Endodermal cell (in vitro differentiated cells): ENCODE measurements at places on chromosomes 5 and 9. TPM values are rescaled to one million over a fixed set of nuclear protein-coding genes. Genes with fewer than 3 reads are reported as not detected.
A peak's percentile ranks its signal among the peaks of the same experiment; 100 is the strongest.

DNA sequence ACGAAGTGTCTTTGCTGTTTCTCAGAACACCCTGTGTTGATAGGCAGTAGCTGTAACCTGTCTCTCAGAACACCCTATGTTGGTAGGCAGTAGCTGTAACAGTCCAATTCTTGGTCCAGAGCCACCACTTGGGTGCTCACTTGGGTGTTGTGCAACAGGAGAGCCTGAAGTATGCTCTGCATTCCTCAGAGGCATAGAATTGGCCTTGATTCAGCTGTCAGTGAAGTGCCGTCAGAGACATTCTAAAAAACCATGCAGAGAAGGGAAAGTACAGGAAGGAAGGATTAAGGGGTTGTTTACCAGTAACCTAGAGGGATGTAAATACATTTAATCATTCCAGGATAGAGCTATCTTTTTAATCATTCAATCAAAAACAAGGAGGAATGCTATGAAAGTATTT lies 231.2 kb downstream of the ARRDC3 start:
- H3K4me3 ChIP-seq, result no peak overlapping the region
- DNase-seq, result no peak
- no peaks in the 10 kb centered on the region for H3K27me3 ChIP-seq

- H3K36me3 ChIP-seq, result no peaks in the 10 kb centered on the region
- H3K4me3 ChIP-seq, result no peak overlapping the region
- no peaks in the 10 kb centered on the region for H3K27me3 ChIP-seq
- no peak for DNase-seq
Measured at GRCh38 chr9:82722561-82722960, 340.4 kb downstream of the RASEF start.

DNA sequence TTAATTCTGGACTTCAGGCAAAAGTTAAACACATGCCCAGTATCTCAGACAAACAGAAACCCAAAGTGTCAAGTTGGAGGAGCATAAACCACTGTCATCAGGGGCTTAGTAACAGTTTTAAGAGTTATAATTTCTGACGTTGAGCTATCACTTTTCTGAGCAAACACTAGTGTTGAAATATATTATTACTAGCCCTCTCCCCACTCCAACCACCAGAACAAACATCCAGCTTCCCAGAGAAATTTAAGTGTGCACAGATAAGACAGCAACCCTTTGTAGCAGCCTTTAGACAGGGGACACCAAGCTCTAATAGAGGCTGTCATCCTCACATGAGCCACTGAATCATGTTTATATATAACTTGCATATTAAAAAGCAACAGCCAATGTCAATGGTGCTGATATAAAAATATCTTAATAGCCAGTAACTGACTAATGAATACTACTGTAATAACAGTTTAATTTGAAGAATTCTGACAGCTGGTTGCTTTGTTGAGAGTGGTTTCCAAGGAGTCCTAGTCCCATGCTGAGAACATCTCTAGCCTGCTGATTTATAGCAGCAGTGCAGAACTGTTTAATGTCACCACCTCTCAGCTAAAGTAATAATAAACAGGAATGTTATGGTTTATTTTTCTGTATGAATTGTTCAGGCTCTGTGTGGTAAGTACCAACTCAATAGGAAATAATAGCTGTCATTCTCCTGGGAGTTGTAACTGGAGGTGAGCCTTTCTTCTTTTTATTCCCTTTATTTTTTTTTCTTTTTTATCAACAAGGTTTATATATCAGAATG lies 528.7 kb upstream of the ZNF608 start:
- no peaks in the 10 kb centered on the region for H3K27me3 ChIP-seq
- H3K4me3 ChIP-seq, result no peak overlapping the region
- H3K27ac ChIP-seq, result peak overlapping the region; percentile 15
- DNase-seq, result no peak
- H3K36me3 ChIP-seq, result no peaks in the 10 kb centered on the region

PDGFRB gene
- 5.4 and 6.5 TPM in 2 replicates for total RNA-seq

DNA sequence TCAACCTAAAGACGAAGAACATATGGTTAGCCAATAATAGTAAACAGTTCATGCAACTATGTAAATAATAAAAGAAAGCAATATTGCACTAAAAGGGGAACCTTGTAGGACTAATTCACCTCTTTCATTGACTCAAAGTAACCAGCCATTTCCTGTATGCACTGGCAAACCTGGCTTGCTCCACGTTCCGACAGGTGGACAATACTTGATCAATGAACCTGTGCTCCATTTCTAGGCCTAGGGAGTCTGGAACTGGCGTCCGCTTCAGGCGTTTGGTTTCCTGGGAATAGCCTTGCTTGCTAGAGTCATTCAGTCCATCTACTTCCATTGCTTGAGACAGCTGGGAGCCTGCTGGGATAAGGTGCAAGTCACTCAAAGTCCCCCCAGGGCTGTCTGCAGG lies 41.6 kb downstream of the PTAR1 start:
- no peaks in the 10 kb centered on the region for H3K27me3 ChIP-seq
- DNase-seq, result no peak
- no peaks in the 10 kb centered on the region for H3K4me1 ChIP-seq

C5 gene
- total RNA-seq, result 91.6 to 103 TPM (median 96.6 TPM) in 3 replicates

SLC6A18 gene
- total RNA-seq, result not detected in 3 replicates

GRCh38 chr5:110852053-110852452 lies 113.2 kb downstream of the SLC25A46 start:
- no peaks in the 10 kb centered on the region for H3K4me1 ChIP-seq
- no peak overlapping the region for H3K4me3 ChIP-seq
- DNase-seq, result no peak

DNA sequence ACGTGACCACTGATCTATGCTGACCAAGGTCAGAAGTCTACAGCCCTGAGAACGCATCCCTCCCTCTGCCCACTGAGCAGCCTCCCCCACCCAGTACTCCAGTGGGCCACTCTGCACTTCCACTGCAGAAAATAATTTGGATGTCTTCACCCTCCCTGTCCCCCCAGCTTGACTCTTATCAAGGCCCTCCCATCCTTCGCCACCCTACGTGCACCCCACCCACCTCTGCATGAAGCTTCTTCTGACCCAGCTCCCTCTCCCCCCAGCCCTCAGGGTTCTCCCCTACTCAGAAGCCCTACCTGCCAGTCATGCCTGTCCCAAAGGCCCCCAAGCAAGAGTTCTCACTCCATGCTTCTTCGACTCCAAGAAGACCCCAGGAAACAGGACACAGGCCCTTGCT lies 138.5 kb upstream of the FSTL4 start:
- DNase-seq, result no peak
- no peak overlapping the region for H3K4me3 ChIP-seq
- no peak overlapping the region for H3K27ac ChIP-seq
- H3K36me3 ChIP-seq, result no peaks in the 10 kb centered on the region
- peaks cover 4% of the 10 kb centered on the region for H3K4me1 ChIP-seq

SCGB3A2 gene
- 1.1 to 1.8 TPM (median 1.3 TPM) in 3 replicates for total RNA-seq

GRCh38 chr9:4866239-4866969 lies 73.7 kb downstream of the RCL1 start:
- no peak for DNase-seq
- no peaks in the 10 kb centered on the region for H3K27me3 ChIP-seq
- H3K36me3 ChIP-seq, result peaks cover 4% of the 10 kb centered on the region

DNA sequence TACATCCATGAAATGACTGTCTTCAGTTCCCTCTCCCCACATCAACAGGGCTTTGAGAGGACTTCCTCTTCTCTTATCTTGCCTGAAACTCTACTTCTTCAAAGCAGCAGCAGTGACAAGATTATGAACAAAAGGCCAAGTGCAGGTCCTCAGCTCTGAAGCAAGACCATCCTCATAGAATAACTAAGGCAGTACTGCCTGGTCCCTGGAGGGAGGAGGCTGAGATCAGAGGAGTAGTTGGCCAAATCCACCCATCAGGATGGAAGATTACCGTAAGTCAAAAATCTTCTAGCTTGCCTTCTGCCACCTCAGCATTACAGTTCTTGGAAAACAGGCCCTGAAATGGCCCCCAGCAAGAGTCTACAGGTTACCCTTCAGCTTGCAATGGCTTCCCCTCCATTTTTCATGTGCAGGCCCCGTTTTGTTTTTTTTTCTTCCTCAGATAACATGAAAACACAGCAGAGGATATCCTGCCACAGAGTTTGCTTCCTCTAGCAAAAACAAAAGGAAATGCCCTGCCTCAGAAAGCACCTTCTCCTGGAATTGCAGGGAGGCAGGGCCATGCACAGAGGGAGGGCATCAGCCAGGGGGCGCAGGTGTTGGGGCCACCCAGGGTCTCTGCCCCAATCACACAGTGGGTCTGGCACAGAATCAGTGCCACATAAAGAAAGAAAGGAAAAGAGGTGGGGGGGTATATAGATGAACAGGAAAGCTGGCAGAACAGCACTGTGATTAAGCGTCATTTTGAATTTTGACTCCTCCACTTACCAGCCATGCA lies 40.0 kb downstream of the KLHL3 start:
- DNase-seq, result no peak
- H3K27ac ChIP-seq, result no peak overlapping the region
- no peaks in the 10 kb centered on the region for H3K27me3 ChIP-seq
- H3K36me3 ChIP-seq, result no peaks in the 10 kb centered on the region
- H3K4me3 ChIP-seq, result no peak overlapping the region

BHMT gene
- total RNA-seq, result 0.81 and 1.2 TPM in 2 replicates

DNA sequence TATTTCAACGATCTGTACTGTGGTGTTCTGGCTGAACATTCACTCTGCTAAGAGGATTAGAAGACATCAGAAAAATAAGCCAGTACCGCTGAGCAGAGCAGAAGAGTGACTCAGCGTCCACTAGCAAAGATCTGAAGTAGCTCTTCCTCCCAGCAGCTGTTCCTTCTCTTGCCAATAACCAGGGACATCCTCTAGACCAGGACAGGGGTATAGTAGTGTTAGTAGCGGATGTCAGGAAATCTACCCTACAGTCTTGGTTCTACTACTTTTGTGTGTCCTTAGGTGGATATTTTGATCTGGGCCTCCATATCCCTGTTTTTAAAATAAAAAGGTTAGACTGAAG lies 103.6 kb downstream of the TSSK1B start:
- DNase-seq, result no peak
- no peaks in the 10 kb centered on the region for H3K36me3 ChIP-seq
- H3K27me3 ChIP-seq, result no peaks in the 10 kb centered on the region
- H3K27ac ChIP-seq, result no peak overlapping the region

- no peak overlapping the region for H3K27ac ChIP-seq
- no peaks in the 10 kb centered on the region for H3K4me1 ChIP-seq
- no peaks in the 10 kb centered on the region for H3K27me3 ChIP-seq
Measured at GRCh38 chr5:79008362-79008761, 23.3 kb upstream of the ARSB start.

NSG2 gene
- not detected in 3 replicates for total RNA-seq

GRCh38 chr9:8456344-8456743 lies 656.8 kb upstream of the DMAC1 start:
- H3K27ac ChIP-seq, result no peak overlapping the region
- H3K4me3 ChIP-seq, result no peak overlapping the region
- H3K27me3 ChIP-seq, result no peaks in the 10 kb centered on the region

- no peak overlapping the region for H3K4me3 ChIP-seq
- H3K27me3 ChIP-seq, result peaks cover 7% of the 10 kb centered on the region
- no peak overlapping the region for H3K27ac ChIP-seq
- peaks cover 6% of the 10 kb centered on the region for H3K4me1 ChIP-seq
- no peak for DNase-seq
Measured at GRCh38 chr9:91066042-91066415, 264.4 kb downstream of the SYK start.

DNA sequence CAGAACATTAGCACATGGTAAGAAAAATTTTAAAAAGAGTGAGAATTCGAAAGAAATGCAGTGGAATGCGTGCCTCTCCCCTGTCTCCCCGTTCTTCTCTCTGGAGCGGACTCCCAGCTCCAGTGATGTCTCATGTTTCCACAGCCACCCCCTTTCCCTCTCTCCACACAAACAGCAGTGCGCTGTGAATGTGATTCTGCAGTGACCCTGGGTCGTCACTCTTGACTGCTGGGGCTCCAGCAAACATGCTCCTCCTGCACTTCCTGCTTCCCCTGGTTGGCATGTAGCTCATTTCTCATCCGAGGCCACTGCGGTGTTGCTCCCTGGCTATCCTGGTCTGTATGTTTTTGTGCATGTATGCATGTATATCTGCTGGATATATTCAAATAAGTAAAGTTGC lies 13.3 kb downstream of the PHF2 start:
- H3K4me3 ChIP-seq, result no peak overlapping the region
- DNase-seq, result peak; percentile 44
- H3K36me3 ChIP-seq, result no peaks in the 10 kb centered on the region
- H3K27ac ChIP-seq, result no peak overlapping the region

GRCh38 chr5:1807451-1808185 lies 6.4 kb downstream of the NDUFS6 start:
- H3K27ac ChIP-seq, result no peak overlapping the region
- no peak overlapping the region for H3K4me3 ChIP-seq
- H3K4me1 ChIP-seq, result no peaks in the 10 kb centered on the region
- DNase-seq, result no peak
- no peaks in the 10 kb centered on the region for H3K27me3 ChIP-seq

GRCh38 chr5:71623221-71623794 lies 36.2 kb downstream of the MCCC2 start:
- H3K4me1 ChIP-seq, result no peaks in the 10 kb centered on the region
- H3K4me3 ChIP-seq, result no peak overlapping the region
- no peaks in the 10 kb centered on the region for H3K27me3 ChIP-seq
- DNase-seq, result no peak
- H3K36me3 ChIP-seq, result peaks cover 11% of the 10 kb centered on the region
- H3K27ac ChIP-seq, result no peak overlapping the region

DNA sequence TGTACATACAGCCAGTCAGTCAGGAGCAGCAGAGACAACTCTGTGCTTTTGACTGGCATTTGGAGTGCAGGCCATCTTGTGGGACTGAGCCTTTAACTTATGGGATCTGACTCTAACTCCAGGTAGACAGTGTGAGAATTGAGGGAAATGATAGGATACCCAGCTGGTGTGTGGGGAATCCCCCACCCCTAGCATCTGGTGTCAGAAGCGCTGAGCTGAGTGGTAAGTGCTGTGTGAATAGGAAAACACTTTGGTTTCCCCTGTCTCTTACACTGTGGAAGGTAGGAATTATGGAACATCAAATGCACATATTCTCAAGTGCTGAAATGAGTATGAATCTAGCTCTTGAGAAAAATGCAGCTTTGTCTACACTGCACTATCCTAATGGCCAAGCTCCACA lies 43.9 kb downstream of the CCDC125 start:
- H3K36me3 ChIP-seq, result no peaks in the 10 kb centered on the region
- H3K4me3 ChIP-seq, result no peak overlapping the region
- no peaks in the 10 kb centered on the region for H3K27me3 ChIP-seq
- peaks cover 4% of the 10 kb centered on the region for H3K4me1 ChIP-seq

DNA sequence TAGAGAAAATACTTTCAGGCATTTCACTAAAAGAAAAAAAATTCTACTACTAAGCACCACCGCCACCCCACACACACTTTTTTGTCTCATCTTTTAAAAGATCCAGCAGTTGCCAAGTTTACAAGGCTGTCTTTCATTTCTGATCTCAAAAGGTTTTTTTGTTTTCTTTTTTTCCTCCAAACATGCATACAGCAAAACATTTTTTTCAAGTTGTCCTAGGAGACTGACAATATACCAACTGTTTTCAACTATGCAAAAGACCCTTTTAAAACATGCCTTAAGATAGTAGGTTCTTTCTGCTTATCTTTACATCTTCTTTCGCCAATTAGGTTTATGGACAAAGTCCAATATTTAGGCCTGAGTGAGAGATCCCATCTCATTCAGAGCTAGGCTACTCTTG lies 65.2 kb downstream of the HMHB1 start:
- no peak for DNase-seq
- no peaks in the 10 kb centered on the region for H3K36me3 ChIP-seq
- no peak overlapping the region for H3K27ac ChIP-seq
- no peak overlapping the region for H3K4me3 ChIP-seq
- no peaks in the 10 kb centered on the region for H3K4me1 ChIP-seq
